ENCODE measurements at places on chromosomes 4 and X. TPM values are rescaled to one million over a fixed set of nuclear protein-coding genes. Genes with fewer than 3 reads are reported as not detected.
A peak's percentile ranks its signal among the peaks of the same experiment; 100 is the strongest.

ANXA3 gene
- total RNA-seq, result 0.16 TPM

ZMAT1 gene
- total RNA-seq, result 0.19 TPM

SPANXA1 gene
- not detected for total RNA-seq

DNA sequence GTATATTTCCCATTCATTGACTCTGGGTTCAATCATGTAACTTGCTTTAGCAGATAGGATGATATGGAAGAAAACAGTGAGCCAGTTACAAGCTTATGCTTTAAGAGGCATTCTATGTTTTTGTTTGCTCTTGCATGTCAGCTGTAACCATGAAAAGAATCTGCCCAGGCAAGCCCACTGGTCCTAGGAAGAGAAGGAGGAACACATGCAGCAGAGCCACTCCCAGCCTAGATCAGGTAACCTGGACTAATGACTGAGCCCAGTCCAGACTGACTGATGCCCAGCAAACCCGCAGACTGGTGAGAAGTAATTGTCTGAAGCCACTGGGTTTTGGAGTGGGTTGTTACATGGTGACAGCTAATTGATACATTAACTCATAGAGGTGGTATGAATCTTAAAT is 167.9 kb downstream of the COL4A6 start:
- DNase-seq, result peak; percentile 61

GRCh38 chrX:150506486-150506885 is 61.9 kb upstream of the MTM1 start:
- no peak for DNase-seq

DNA sequence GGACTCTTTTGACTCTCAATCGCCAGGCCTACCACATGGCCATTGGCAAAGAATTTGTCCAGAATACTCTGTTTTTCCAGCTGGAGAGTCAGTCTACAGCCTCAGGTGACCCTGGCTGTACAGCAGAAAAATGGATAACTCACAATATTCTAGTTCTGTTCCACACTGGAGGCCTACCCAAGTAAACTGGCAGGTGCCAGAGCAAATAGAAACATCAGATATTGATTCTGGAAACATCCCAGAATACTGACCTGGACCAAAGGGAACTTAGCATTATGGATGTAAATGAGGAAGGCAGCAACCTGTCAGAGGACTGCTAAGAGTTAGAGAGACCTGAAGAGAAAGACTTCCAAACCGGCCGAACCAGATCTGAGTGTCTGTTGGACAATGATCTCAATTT is 147.9 kb upstream of the SMAD1 start:
- DNase-seq, result no peak

DNA sequence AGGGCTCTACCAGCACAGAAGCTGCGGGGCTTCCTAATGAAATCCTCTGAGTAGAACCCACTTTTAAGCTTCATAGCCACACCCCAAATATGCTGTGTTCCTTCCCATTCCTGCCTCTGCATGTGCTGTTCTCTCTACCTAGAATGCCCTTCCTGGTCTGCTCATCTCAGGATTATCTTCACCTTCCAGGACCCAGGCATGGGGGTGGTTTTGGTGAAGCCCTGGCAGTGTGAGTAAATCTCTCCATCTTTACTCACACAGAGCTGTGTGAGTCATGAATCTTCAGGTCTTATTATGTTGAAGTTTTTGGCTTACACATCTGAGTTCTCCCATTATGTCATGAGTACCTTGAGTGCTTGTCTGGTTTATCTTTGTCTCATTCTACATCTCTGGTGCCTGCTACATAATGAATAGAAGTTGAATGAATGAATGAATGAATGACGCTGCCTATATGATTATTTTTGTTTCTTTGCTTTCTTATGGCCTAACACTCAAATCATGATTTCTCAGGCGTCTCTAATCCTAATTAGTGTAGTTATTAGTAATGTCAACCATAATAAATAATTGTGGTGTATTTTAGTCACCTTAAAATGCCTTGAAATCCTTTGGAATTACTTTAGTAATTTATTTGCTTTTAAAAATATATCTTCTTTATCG is 41.9 kb downstream of the HADH start:
- no peak for DNase-seq

GRCh38 chrX:68842781-68843581 is 14.2 kb downstream of the EFNB1 start:
- peak; percentile 35 for DNase-seq

Measured in myocyte (in vitro differentiated cells).